ENCODE measurements at places on chromosomes 1 and 21.
A peak's percentile ranks its signal among the peaks of the same experiment; 100 is the strongest.

DNA sequence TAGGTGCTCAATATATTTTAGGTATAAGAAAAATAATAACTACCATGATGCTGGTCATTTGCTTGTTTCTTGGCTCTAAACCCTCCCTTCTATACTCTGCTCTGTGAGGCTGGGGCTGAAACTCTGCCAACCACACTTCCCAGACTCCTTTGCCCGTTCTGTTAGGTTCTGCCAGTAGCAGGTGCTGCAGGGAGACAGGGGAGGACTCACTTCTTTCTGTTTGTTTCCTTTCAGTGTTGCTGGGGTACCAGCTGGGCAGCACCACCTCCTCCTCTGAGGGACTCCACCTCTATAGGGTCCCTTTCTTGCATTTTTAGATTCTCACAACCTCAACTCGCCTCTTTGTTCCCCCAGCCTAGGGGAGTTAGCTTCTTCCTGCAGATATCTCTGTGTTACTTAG is 17.0 kb upstream of the SH2D2A start:
- no peak for DNase-seq

DNA sequence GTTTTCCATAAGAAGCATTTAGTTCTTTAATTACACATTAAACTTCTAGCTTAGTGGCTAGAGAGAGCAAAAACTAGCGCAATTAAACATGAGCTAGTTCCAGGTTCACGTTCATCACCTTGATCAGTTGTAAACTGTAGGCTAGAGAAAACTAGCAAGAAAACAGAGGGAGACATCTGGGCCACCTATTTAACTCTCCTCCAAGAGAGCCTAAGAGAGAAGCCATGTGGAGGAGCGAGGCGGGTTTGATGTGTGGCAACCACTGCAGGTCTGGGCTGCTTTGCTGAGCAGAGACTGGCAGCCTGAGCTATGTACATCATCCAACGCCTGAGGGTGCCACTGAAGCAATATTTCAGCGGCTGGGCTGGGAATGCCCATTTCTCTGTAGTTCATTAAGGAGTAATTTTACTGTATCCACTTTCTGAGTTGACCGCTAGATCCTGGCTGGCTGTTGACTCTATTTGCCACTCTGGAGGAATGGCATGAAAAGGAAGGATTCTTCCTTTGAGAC is 252.9 kb downstream of the DYRK1A start:
- DNase-seq = no peak

DNA sequence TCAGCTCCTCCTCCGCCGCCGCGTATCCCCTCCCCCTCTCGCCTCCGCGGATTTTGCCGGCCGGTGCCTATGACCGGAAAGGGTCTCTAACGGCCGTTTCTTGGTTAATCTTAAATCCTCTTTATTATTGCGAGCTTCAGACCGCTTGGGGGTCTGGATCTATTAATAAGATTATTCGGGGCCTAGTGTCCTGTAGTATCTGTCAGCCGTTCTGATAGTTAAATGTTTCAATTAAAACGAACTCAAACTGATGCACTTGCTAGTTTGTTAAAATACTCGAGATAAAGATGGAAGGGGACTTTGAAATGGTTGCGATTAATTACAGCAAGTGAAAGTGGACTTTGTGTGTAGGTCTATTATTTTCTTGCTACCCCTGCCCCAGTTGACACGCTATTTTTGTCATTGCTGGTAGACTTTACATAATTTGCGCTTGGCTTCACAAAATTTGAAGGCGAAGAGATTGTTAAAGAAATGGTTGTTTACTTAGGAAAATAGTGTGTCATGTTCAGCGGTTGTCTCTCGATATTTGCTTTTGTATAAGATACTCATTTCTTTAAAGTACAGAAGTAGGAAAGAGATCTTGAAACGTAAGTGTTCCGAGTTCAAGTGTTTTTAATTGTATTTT is 779 bp downstream of the SON start:
- DNase-seq = no peak

- no peak for DNase-seq
Observed at GRCh38 chr1:202113690-202114300, 8.9 kb upstream of the GPR37L1 start.

DNA sequence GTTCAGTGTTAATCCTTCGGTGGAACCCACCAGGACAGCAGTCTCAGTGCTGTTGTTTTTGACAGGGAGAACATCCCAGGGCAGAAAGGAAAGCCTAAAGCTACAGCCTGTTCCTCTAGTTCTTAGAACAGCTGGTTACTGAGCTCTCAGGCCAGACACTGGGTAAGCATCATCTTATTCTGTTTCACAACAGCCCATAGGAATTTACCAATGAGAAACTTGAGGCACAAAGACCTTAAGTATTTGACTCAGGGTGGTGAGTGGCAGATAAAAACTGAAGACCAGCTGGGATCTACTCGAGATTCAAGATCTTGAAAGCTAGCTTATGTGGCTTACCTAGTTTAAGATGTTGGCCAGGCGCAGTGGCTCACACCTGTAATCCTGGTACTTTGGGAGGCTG is 9.4 kb upstream of the NEK2 start:
- no peak for DNase-seq

- DNase-seq = no peak
Observed at GRCh38 chr1:205284420-205285144, 37.0 kb downstream of the NUAK2 start.

- no peak for DNase-seq
Observed at GRCh38 chr1:53291574-53291973, 36.3 kb downstream of the LRP8 start.

- peak; percentile 51 for DNase-seq
Observed at GRCh38 chr1:172449585-172450523, 6.0 kb upstream of the PIGC start.

GRCh38 chr1:172653015-172653709 is 5.7 kb upstream of the FASLG start:
- no peak for DNase-seq

- DNase-seq = no peak
Observed at GRCh38 chr1:117336088-117336817, 31.0 kb upstream of the MAN1A2 start.

GRCh38 chr1:221891708-221892107 is 149.8 kb upstream of the DUSP10 start:
- no peak for DNase-seq

GRCh38 chr1:42259059-42259738 is 75.8 kb downstream of the FOXJ3 start:
- no peak for DNase-seq

DNA sequence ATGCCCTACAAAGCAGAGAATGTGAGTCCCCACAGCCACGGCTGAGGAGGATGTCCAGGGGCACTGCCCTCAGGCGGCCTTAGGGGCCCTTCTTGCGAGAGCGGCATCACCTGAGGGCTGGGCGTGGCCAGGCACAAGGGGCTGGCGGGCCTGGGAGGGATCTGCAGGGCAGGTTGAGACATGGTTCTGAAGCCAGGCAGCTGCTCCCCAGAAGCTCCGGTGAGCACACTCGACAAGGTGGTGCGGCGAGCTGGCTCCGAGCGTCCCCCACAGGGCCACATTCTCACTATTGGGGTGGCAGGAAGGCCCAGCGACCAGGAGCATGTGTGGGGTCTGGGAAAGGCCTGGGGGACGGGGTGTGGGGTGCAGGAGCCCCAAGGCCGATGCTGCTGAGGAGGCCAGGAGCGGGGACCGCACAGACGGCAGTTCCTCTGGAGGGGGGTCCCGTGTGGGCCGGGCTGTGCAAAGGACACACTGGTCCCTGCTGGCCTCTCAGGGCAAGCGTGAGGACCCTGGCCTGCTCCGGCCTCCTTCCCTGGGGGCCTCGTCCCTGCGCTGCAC is 47.2 kb downstream of the MORN1 start:
- DNase-seq = no peak

GRCh38 chr21:38751379-38752050 is 54.2 kb upstream of the ETS2 start:
- no peak for DNase-seq

DNA sequence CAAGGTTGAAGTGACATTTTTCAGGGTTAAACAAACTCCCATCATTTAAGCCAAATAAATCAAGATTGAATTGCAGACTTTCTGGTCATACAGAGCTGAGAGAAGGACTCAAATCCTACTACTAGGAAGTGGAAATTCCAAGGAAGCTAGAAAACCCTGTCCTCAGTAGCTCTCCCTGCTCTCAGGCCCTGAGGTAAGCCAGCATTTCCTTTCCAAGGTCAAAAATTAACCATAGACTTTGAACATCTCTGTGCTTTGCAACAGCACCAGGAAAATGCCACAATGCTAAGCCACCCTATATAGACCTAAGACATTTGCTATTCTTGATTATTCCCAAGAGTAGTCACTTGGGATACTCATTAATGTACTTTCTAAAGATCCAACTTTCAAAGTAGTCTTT is 45.1 kb downstream of the LUZP1 start:
- DNase-seq = no peak

DNA sequence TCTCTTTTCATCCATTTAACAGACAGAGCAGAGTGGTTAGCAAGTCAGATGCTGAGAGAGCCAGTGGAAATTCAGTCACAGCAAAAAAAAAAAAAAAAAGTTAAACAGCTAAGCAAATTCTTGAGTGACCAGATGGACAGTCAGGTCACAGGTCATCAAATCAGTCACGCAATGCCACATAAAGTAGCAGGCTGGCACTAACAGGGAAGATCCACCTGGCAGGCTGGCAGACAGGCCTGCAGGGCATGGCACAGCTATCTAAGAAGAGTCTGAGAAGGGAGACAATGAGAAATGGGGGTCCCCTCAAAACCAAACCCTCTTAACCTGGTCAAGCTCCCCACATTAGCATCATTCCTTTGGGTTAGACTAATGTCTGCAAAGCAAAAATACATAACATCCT is 371.9 kb downstream of the TTLL7 start:
- no peak for DNase-seq

- no peak for DNase-seq
Observed at GRCh38 chr1:46159516-46159915, 15.4 kb upstream of the TSPAN1 start.

DNA sequence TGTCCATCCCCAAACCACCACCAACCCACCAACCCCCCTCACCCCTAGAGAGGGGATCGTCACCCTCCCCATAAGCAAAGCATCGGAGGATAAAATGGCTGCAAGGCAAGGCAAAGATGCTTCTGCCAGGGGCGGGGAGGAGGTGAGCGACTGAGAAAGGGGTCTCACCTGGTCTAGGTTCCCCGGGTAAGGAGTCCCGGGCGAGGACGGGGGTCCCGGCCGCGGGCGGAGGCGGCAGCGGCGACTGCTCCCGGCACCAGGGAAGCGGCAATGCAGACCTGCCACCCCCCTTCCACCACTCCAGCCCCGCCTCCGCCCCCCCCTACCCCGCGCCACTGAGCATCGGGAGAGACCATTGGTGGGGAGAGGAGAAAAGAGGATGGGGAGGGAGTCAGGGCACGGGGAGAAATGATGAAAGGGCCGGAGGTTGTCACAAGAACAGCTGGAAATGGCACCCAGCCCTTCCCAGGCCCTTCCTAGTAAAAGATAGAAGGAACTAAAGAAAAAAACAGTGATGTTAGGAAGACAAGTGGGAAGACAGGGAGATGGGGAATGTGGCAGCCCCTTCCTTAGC is at the start of gene SV2A:
Gene SV2A (minus strand): TSS at position 274 of the 574 bp plus-strand sequence. CDS start 4,004 bp downstream, outside the sequence.
- no peak for DNase-seq

- DNase-seq = no peak
Observed at GRCh38 chr21:42060166-42060565, 11.0 kb upstream of the UMODL1 start.

- DNase-seq = no peak
Observed at GRCh38 chr1:55828044-55828443, 612.9 kb upstream of the USP24 start.

DNA sequence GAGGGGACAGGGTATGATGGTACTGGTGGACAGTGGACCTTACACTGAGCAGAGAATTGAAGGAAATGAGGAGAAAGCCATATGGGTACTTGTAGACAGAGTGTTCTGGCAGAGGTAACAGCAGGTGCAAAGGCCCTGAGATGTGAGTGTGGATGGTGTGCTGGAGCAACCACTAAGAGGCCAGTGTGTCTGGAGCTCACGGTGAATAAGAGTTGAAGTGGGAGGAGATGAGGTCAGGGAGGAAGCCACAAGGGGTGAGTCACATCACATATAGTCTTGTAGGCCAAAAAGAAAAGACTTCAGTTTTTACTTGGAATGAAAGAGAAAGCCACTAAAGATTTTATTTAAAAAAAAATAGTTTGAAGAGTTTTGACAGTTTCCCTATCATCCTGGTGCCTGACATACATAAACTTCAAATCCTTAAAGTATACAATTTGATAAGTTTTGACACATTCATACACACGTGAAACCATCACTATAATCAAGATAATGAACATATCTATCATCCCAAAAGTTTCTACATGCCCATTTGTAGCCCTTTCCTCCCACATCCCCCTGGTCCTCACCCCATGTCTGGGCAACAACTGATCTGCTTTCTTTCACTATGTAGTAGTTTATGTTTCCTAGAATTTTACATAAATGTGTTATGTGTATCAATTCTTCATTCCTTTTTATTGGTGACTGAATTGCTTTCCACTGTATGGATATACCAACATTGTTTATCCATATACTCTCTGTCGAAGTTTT is 148.4 kb downstream of the GPATCH2 start:
- peak; percentile 0 for DNase-seq
